ENCODE measurements at places on chromosomes 6 and 20.

- DNase-seq: no peak
Observed at GRCh38 chr6:105326833-105327770, 75.8 kb downstream of the PREP start.

- no peak for DNase-seq
Observed at GRCh38 chr6:120378582-120379220, 955.6 kb downstream of the TBC1D32 start.

DNA sequence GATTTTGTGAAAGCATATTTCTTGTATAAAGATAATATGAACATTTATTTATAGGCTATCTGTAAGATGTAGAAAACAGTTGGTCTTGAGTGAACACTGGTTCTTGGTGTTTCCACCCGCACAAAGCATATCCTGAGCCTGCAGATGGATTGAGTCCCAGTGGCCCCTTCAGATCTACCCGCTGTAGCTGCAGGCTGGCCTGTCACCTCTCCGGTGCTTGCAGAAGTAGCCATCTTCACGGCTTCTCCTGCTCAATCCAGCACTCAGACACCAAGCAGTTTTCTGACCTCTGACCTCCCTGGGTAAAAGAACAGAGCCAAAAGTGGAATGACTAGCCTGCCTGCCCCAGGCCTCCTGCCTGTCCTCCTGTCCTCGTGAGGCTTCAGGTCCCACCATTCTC, 22.7 kb downstream of the LYRM2 start:
- no peak for DNase-seq

DNA sequence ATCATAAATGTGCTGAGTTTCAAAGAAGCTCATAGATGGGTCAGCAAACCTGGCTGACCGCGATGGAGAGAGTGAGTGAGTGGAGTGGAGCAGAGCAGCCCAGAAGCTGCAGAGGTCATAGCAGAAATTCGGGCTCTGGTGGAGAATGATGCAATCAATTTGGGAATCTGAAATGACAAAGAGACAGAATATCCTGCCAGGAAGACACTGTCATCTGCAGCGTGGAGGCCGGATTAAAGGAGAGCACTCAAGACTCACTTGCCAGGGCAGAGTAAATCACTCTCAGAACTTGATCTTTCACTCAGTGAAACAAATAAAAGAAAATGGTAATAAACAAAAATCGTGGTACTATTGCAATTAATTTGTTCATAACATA, 109.6 kb upstream of the RREB1 start:
- no peak for DNase-seq

- DNase-seq: no peak
Observed at GRCh38 chr20:23666189-23666588, 22.6 kb downstream of the CST4 start.

DNA sequence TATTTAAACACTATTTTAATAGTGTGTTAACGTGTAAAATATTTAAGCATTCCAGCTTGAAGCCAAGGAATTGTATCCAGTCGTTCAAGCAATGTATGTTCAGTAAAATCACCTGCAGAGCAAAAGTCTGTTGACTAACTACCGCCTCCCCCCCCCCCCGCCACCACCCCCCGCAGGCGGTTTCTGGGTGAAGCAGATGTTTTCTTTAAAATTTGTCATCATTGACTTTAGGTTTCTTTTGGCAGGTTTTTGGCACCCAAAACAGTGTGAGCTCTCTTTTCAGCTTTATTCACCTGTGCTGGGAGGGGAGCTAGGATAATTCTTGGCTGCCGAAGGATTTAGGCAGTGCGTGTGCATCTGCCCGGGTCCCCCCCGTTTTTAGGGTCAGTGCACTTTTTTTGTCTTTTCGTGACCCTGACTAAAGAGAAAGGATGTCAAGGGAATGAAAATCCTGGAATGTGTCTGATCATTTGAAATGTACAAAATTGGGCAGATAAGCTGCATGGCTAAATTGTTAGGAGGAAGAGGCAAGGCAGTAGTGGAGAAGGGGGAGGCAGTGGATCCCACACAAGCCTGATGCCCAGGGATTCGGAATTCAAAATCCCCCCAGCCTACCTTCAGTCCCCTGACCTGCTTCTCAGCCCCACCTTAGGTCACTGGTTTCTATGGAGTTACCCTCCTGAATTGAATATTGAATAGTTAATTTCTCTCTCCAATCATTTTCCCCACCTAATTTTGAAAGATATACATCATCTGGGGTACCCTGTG, 1.1 kb downstream of the EDN1 start:
- no peak for DNase-seq

GRCh38 chr20:13174402-13174801, 46.7 kb upstream of the ISM1 start:
- DNase-seq: no peak

DNA sequence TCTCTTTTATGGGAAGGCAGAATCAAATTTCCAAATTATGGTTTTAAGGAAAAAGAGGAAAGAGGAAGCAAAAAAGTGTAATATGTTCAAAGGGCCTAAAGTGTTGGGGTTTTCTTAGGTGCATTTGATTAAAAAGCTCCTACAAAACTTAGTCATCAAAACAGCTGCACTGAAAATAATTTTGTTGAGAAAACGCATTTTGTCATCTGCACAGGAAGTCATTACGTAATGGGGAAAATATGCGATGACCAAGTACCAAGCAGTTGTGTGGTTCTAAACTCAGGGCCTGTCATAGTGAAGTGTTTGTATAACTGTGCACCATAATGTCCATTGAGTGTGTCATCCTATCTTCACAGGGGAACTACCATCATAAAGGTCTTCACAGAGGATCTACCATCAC, 15.6 kb downstream of the HAO1 start:
- DNase-seq: no peak

DNA sequence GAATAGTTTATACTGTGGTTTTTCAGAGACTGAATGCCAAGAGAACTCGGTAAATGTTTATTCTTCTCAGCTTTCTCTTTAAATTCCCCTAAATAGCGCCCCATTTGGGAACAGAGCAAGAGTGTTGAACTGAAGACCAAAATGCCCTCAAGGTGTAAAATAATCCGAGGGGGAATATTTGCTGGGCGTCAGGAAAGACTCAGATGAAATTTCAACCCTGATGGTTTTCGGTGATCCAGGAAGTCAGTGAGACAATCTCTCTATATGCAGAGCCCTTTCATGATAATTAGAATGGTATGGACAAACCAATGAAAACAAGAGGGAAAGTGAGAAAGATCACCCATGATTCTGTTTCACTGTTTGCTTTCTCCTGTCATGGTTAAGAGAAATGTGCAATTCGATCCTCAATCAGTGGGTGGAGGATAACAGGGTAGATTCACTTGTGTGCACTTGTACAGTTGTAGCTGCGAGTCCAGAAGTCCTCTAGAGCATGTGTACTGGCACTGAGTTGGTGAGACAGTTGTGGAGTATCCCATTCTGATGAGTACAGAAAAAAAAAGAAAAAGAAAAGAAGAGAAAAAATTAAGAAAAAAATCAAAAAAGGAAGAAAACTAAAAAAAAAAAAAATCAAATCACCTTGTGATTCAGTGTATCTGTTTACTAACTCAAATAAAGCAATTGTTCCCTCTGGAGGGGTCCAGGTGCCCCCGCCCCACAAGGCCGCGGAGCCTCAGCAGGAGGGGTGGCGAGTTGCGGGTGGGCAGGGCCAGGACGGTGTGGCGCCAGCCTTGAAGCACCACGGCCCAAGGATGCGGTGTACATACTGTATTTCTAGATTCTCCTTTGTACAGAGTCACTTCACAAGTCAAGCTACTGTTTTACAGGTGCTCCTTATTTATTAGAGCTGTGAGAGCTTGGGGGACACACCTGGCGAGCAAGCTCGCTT, 164.9 kb downstream of the SCML4 start:
- DNase-seq: no peak

DNA sequence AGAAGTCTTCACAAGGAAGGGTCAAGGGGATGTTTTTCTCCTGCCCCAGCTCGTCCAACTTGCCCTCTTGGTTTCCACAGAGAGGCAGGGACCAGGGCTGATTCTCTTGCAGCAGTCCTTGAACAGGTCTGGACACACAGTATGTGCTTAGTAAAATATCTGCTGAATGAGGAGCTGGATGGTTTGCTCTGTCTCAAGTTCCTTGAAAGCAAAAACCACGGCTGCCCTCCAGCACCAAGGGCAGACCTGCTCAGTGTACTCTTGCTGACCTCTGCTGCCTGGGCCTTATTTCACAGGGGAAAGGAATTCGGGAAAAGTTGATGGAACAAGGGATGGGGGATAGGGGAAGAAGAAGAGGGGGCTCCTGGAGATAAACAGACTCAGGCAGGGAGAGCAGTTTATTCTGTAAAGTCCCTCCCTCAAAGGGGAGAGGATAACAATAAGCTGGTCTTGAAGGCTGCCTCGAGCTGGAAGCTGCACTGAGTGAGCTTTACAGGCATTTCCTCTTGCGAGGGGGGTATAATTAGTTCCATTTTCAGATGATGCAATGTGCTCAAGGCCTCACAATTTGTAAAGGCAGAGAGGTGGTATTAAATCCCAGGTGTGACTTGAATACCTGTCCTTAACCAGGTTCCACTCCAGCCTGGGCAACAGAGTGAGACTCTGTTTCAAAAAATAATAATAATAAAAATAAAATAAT, 10.3 kb downstream of the KCNK5 start:
- DNase-seq: no peak

GRCh38 chr6:22614547-22614946, 45.2 kb downstream of the HDGFL1 start:
- no peak for DNase-seq

GRCh38 chr6:141484711-141485110, 648.0 kb upstream of the GJE1 start:
- DNase-seq: no peak

- no peak for DNase-seq
Observed at GRCh38 chr20:497979-498378, 35.6 kb upstream of the TBC1D20 start.

- no peak for DNase-seq
Observed at GRCh38 chr6:107144014-107144413, 28.7 kb upstream of the BEND3 start.

GRCh38 chr6:39453956-39454524, 131.5 kb upstream of the KCNK16 start:
- no peak for DNase-seq

GRCh38 chr20:44910690-44911262, 916 bp downstream of the PABPC1L start:
- no peak for DNase-seq
